ENCODE measurements at places on chromosomes 2 and 18.

- peak; percentile 81 for DNase-seq
These were observed 150.4 kb downstream of the ZFP36L2 start for GRCh38 chr2:43075811-43076585.

- DNase-seq = no peak
These were observed 157.7 kb downstream of the PRKCE start for GRCh38 chr2:45809205-45809604.

DNA sequence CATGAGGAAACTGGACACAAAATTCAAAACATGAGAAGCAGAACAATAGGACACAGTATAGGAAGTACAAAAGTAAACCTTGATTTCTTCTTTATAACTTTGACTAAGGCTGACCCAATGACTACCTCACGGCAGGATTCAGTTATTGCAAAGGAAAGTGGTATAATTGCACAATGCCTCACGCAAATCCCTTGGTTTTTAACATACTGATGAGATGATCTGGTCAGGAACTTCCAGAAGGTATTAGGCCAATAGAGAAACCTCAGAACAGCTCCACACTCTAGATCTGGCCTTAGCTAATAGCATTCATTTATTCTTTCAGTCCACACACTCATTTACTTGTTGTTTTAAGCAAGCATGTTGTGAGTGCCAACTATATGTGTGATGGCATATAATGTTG, 1526.9 kb upstream of the ACVR2A start:
- DNase-seq = peak; percentile 62

DNA sequence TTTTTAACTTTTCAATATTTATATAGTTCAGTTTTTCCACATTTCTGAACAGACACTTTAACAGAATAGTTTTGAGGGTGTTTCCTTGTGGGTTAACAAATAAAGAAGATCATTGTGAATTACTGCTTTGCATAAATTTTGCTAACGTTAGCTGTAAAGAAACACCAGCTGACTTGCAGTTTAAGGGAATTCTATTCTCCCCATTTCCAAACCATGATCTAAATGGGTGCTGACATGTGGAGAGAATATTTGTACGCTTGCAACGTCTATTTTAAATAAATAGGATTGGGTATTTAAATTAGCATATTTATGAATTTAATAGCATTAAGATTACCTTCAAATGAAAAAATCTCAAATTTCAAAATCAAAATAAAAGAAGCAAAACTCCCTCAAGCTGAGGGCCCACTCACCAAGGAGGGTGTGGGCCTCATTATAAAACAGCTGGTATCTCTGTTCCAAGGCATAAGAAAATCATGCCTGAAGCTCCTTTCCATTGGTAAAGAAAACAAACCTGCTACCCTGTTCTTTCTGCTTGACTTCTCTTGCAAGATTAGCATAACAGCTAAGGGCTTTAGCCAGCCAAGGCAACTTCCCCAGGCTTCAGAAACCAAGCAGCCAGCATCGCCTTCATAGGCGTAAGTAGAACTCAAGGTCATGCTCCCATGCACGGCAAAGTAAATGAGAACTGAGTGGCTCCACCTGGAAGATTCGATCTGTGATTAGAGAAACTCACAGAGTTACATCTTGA, 3.2 kb downstream of the MRO start:
- DNase-seq = no peak

DNA sequence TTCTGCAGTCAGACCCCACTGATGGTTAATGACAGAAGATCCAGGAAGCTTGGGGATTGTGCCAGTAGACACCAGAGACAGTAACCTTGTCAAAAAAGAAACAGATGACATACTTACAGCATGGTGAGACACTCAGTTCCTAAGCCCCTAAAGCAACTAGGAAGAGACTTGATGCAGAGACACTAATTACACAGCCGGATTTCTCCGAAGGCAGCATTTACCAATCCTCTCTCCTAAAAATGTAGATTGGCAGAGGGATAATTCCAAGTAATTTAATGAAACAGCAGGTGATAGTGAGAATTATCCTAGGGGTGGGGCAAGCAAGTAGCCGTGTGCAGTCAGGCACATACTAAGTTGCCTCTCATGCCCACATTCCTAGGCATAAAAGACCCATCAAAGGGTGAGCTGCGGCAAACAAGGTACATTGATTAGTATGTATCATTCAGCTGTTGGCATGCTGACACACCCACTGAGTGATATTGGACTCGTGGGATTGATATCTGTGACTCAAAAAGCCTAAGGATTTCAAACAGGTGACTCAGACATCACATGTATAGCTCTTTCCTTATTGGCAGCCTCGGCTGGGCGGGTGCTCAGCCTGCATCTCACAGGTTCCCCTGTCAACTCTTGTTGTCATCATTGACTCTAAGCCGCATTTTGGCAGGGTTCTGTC, 296.7 kb upstream of the ATP5MC3 start:
- DNase-seq = no peak

DNA sequence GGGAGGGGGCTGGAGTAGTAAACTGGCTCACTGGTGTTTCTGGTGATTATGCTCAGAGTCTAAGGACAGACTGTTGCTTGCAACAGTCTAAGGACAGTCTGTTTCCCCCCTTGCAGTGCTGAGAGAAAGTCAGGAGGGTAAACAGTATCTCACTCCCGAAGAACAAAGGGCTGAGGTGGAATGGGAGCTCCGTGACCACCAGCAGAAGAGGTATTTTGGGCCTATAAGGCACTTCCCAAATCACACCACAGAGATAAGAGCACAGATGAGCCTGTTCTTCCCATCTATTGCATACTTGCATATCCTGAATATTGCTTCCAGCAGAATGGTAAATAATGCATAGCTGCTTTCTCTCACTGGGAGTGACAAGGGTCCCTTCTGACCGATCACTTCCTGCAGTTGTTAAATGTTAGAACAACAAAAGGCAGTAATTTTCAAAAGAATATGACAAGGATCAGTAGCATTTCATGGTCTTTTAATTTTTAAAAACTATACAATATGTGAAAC, 160.4 kb upstream of the LYPD1 start:
- no peak for DNase-seq

DNA sequence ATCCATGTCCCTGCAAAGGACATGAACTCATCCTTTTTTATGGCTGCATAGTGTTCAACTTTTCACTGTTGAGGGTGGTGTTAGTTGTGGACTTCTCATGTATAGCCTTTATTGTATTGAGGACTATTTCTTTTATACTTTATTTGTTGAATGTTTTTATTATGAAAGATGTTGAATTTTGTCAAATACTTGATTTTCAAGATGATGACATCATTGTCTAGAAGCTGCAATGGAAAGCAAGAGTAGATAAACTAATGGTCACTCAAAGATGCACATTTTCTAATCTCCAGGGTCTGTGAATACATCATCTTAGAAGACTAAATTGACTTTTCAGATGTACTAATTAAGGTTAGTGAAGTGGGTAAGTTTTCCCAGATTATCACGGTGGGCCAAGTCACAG, 1117.0 kb downstream of the DSC3 start:
- DNase-seq = no peak

GRCh38 chr18:13437796-13438506, 219.4 kb downstream of the LDLRAD4 start:
- no peak for DNase-seq

GRCh38 chr2:199057936-199058335, 399.8 kb downstream of the SATB2 start:
- DNase-seq = no peak

DNA sequence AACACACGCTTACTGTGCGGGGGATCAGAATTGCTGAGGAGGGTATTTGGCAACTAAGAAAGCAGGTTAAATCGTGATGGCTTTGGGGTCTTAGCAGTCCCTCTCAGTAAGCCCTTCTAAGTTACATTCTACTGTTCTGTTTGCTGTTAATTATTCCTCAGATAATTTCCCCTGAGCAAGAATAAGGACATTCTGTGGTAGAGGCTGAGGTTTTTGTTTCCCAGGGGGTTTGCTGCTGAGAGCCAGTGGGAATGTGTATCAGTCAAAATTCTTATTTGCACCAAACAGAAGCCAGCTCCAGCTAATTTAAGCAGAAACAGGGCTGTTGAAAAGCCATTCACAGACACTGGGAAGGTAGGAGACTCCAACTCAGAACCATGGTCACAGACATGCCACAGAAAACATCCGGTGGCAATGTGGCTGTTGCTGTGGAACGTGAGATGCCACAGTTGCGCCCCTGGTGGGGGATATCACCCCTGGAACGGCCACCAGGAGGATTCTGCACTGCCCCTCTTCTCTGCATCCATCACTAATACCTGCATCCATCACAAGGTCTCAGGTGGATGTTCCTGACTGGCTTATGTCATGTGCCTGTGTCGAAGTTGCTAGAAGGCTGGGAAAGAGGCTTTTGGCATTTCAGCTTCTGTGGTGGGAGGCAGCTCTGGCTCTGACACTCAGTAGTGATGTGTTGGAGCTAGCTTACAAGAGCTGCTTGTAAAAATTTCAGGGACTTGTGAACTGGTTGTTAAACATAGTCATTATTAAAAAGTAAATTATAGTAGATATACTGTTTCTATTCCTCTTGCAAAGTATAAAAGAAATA, 23.2 kb downstream of the SLC4A3 start:
- DNase-seq = no peak

- no peak for DNase-seq
These were observed 231.9 kb upstream of the SIX2 start for GRCh38 chr2:45241061-45241561.

- DNase-seq = no peak
These were observed 459.3 kb upstream of the TRIB2 start for GRCh38 chr2:12257476-12257875.

GRCh38 chr2:230984393-230985220, 11.3 kb upstream of the SPATA3 start:
- DNase-seq = no peak

GRCh38 chr18:8868779-8869415, 163.5 kb downstream of the MTCL1 start:
- no peak for DNase-seq

DNA sequence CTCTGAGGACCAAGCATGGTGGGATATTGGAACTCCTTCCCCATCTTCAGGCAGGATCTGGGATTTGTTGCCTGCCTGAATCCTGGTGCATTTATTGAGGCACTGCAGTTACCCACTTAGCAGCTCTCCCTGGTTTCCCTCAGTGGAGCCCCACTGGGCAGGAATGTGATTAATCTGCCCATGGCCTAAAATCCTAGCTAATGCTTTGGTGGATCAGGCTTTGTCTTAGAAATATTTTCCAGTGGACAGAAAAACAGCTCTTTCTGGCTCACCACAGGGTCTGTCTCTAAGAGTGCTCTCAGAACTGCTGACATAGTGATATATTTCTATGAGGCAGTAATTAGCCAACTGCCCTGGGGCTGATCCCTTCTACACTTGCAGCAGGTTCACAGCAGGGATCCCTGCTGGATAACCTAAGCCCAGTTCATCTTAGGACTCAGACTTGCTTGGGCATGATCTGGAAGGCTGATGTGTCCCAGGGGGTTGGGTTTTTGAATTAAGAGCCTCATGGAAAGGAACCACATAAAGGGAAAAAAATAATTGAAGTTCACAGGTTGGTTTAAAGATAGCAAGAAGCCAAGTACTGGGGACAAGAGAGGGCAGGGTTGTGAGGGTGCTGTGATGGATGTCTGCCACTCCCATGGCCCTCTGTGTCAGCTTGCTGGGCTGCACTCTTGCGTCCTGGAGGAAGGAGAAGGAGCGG, 44.3 kb upstream of the ZDBF2 start:
- DNase-seq = no peak

GRCh38 chr2:116724550-116724949, 1089.9 kb upstream of the DDX18 start:
- no peak for DNase-seq

- no peak for DNase-seq
These were observed 208.0 kb downstream of the LOXHD1 start for GRCh38 chr18:46449033-46449432.

- no peak for DNase-seq
These were observed 492.5 kb downstream of the NR4A2 start for GRCh38 chr2:155839991-155840390.

- DNase-seq = no peak
These were observed 1.3 kb downstream of the NYAP2 start for GRCh38 chr2:225400546-225401400.

- DNase-seq = no peak
These were observed 721.8 kb downstream of the ERBB4 start for GRCh38 chr2:211816754-211817153.

GRCh38 chr2:198763793-198764192, 693.9 kb downstream of the SATB2 start:
- no peak for DNase-seq

- DNase-seq = no peak
These were observed 418.4 kb upstream of the TRIB2 start for GRCh38 chr2:12298352-12298751.

- no peak for DNase-seq
These were observed 23.3 kb upstream of the EPAS1 start for GRCh38 chr2:46273919-46274318.

- peak; percentile 71 for DNase-seq
These were observed 53.1 kb downstream of the FIGN start for GRCh38 chr2:163682695-163683094.

GRCh38 chr2:196200557-196200956, 29.2 kb upstream of the STK17B start:
- DNase-seq = no peak

DNA sequence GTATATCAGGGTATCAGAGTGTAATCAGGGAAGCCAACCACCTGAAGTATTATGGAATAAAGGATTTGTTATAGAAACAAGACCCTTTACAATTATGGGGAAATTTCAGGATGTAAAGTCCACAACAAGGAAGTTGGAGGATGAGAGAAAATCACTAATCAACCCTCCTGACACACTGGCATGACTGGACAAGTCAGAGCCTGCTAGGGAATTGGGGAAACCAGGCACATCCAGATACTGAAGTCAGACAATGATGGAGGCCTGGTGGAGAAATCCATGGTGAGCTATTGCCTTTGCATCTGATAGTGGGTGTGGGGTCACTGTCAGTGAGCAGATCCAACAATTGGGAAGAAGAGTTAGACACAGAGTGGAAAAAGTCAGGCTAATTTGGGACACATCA, 158.8 kb upstream of the FBXO11 start:
- DNase-seq = no peak

DNA sequence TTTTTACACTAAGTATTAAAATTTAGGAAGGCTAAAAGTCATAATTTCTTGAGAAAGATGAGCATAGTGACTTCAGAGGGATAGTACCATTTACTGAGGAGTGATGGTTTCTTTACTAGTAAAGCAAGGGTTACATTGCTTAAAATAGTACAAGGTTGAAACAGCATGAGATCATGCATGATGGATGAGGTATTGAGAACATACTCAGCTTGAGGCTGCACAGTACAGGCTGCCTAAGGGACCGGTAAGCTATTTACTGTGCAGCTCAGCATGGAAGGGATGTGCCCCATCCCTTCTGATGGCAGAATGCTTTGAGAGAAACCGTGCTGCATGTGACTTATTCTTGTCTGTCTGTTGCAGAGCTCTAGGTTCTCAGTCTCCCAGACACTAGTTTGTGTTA, 122.1 kb downstream of the EML6 start:
- peak; percentile 17 for DNase-seq

GRCh38 chr2:67717692-67718091, 320.6 kb downstream of the ETAA1 start:
- DNase-seq = no peak

- DNase-seq = no peak
These were observed 358.0 kb downstream of the HRH4 start for GRCh38 chr18:24818441-24818840.

All from mesenchymal stem cell (in vitro differentiated cells and primary cell).